Activated CD4-positive, alpha-beta T cell treated with anti-CD3 and anti-CD28 coated beads, Interleukin-2, Interleukin-4, amounts not matched to agents 100 ng/mL and 50 ng/mL, durations not matched to agents 16 hours and 8 hours (primary cell): ENCODE measurements at places on chromosomes 16 and 17.
A peak's percentile ranks its signal among the peaks of the same experiment; 100 is the strongest.

DNA sequence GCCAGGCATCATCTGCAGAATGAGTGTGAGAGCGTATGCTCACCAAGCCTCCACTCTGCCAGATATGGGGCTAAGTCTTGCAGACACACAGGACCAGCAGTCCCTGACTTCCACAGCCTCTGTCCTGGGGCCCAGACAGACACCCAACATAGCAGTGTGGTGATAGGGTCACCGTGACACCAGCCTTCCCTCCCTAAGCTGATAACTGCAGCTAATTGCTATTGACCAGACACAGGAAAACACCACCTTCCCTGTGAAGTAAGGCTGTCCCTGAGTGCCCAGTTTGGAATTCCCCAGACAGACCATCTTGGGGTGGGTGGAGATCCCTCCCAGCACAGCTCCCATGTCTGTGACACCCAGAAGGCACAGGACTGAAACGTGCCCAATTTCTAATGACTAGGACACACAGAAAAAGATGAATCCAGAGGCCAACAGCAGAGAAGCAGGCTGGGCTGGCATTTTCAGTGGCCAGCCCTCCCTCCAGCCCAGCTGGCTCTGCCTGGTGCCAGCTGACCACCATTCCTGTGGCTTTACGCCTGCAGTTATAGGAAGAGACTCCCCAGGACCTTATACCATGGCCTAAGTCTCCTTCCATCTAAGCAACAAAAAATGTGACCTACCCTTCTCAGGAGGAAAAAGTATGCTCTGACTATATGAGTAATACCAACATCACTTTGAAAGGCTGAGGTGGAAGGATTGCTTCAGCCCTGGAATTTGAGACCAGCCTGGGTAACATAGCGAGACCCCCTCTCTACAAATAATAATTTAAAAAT, 30.3 kb downstream of the ATPAF2 start:
- DNase-seq = no peak

DNA sequence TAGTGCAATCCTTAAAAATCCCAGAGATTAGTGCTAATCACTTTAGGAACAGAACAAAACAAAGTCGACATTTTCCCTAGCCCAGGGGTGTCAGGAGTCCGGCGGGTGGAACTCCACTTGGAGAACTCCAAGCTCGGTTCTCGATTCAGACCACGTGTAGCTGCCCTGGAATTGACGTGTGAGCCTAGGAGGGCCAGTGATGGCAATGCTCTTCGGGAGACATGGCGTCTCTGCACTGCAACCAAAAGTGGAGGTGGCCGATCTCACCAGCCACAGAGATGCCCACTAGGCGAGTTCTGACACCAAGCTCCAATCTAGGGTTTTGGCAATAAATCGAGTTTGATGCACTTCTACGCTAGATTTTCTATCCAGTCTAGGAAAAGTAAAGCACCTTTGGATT, 17.6 kb downstream of the MAP1LC3B start:
- DNase-seq = no peak

DNA sequence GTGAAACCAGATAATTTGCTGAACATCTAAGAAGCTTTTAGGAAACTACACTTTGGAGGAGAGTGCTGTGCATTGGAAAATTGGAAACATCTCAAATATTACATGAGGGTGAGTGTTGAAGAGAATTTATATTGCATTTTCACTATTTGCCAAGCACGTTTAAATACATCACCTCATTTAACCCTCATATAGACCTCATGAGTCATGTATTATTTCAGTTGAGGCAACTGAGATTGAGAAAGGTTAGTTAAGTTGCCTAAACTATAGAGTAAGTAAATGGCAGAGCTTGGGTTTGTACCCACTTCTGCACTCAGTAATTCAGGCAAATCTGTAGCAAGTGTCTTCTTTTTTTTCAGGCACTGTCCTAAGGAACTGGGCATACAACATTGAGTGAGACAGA, 3.7 kb upstream of the NLK start:
- no peak for DNase-seq

DNA sequence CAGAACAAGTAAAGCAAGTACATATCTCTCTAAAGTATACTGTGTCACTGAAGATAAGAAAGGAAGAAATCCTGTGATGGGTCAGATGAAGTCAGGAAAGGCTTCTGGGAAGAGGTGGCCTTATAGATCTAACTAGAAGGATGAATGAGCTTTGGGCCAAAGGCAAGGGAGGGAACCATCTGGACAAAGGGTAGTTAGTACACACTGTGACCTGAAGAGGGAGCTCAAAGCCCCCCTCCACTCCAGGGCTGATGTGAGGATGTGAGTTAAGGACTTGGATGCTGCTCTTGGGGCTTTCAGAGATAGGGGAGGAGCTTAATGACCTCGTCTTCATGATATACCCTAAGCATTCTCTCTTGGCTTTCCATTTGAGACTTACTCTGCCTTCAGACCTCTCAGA, 185.3 kb upstream of the CACNG3 start:
- peak; percentile 64 for DNase-seq

- DNase-seq = no peak
Measured at GRCh38 chr17:1767358-1767757, 5.5 kb downstream of the SERPINF1 start.

DNA sequence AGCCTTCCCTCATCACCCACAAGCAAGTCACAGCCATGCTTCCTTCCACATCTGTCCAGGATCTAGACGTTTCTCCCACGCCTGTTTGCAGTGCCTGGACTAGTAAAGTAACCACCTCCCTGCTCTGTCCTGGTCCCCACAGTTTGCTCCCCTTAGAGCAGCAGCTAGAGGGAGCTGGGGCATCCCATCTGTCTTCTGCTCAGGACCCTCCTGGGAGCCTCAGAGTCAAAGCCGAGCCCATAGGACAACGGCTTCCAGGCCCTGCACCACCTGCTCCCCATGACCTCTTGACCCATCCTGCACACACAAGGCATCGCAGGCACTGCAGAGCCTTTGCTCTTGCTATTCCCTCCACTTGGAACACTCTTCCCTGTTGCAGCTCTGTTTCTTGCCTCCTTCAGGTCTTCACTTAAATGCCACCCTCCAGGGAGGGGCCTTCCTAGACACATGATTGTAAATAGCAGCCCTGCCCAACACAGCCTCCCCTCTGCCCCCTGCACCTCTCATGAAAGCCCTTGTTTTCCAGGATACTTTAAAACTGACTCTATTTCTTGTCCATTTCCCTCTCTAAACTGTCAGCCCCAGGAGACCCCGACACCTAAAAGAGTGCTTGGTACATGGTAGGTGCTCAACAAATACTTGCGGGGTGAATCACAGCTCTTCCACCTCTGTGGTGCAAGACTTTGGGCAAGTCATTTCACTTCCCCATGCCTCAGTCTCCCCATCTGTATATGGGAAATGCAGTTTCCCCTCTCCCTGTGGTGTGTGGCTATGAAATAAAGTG, 3.1 kb downstream of the NATD1 start:
- no peak for DNase-seq

DNA sequence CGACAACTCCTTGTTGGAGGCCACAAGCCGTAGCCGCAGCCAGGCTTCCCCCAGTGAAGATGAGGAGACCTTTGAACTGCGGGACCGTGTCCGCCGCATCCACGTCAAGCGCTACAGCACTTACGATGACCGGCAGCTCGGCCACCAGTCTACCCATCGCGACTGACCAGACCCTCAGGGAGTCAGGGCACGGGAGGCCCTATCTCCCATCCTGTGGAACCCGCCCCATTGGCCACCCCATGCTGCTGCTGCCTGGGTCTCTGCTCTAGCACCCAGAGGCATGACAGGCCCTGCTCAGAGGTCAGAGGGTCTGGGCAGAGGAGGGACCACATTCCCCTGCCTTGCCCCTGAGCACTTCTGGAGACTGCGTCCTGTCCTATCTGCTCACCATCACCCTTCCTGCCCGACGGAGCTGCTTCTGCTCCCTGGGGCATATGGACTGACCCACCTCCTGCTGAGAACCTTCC, 8.9 kb downstream of the TNFAIP1 start:
- DNase-seq = no peak

GRCh38 chr17:30187573-30187972, 47.9 kb downstream of the SLC6A4 start:
- no peak for DNase-seq

GRCh38 chr17:60354223-60354622, 37.7 kb downstream of the USP32 start:
- no peak for DNase-seq

DNA sequence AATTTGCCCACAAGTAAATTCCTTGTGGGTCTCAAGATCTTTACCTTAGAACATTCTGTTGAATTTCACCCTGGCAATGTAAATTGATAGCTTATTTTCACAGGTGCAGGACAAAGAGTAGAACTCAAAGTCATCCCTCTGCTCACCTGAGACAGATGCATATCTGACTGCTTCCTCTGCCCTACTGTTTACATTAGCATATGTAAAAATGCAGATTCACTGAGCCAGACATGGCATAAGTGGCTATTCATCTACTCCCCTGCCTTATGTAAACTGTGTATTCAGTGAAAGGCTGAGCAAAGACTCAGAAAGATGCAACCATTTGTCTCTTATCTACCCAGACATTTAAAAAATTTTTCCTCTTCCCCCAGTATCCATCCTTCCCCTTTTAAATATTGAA, 22.3 kb upstream of the MILR1 start:
- no peak for DNase-seq

GRCh38 chr17:75707079-75707571, 14.1 kb upstream of the ITGB4 start:
- DNase-seq = no peak

- DNase-seq = peak; percentile 31
Measured at GRCh38 chr17:17824119-17824782, 12.5 kb downstream of the SREBF1 start.

DNA sequence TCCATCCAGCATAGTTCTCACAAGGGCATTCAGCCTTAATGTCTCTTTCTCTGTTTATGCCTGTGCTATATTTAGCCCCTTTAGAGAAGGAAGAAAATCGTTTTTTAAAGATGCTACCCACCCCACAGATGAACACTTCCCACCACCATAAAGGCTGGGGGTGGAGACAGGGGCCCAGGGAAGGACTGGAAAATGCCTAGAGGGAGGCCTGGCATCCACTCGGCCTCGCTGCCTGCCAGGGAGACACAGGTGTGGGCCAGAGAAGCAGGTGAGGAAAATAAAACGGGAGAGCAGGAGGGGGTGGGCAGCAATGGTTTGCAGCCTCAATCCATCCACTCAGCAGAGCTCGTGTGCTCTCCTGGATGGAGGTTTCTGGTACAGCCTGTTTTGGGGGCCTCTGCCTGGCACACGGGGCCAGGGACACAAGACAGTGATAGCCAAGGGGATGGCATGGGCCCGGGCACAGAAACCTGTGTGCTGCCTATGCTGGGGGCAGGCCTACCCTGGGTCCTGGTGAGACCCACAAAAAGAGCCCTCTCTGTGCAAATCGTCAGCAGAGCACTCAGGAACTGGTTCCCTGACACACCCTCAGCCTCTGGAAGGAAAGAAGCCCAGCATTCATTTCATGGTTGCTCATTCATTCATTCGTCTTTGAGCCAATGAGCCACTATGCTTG, 121.4 kb downstream of the C16orf78 start:
- no peak for DNase-seq

- no peak for DNase-seq
Measured at GRCh38 chr16:88366032-88366703, 16.6 kb upstream of the ZNF469 start.

DNA sequence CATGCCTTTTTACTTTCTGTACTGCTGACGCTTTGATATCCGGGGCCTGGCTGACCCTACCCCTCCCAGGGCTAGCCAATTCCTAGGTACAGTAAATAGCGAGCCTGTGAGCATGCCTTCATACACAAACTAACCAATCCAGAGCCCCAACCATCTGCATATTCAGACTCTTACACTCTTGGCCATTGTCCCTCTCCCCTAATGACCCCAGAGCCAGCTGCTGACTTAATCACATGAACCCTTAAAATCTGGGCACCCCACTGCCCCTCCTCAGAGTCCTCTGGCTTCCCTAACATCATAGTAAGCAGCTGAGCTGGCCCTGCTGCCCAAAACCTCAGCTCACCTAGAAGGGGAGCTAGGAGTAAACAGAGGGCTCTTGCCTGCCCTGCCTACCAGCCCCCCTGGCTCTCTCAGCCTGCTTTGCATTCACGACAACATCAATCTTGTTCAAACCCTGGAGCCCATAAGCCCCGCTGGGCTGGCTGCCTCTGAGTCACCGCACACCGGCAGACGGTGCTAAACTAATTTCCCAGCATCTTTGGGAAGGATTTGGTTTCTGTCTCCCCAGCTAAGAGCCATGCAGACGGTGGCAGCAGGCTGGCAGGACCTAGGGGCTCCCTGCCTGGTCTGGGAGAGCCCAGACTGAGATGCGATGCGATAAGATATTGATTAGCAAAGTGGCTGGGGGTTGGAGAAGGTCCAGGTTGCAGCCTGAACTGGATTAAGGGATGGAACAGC, 63.2 kb downstream of the CLEC19A start:
- DNase-seq = no peak
